ENCODE measurements at places on chromosomes 2 and 18.

- no peak for DNase-seq
These were observed 301.5 kb upstream of the MGAT5 start for GRCh38 chr2:133952420-133952819.

DNA sequence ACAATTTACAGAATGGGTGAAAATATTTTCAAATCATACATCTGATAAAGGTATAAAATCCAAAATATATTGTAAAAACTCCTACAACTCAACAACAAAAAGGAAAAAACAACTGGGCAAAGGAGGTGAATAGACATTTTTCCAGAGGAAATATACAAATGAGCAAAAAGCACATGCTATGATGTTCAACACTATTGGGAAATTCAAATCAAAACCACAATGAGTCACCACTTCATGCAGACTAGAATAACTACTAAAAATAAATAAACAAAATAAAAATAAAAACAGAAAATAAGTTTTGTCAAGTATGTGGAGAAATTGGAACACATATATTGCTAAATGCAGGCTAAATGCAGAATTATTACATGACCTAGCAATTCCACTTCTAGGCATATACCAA is 120.9 kb downstream of the FSIP2 start:
- DNase-seq = peak; percentile 2

DNA sequence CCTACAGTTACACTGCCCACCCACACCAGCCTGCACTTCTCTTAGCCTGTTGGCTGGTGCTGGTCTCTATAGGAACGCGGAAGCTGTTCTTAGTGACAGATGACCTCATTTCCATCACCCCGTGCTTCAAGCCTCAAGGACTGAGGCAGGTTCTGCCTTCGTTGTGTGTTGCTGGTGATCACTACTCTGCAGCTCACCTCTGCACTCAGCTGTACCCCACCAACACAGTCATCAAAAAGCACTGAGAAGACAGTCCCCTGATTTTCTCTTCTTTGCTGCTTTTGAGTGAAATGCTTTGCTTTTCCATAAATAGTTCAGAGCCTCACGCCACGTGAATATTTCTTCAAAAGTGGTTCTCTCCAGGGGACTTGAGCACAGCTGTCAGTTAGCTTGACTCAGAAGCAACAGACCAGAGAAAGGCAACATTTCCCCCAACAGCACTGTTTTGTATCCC is 225.7 kb upstream of the CCDC150 start:
- DNase-seq = no peak

- DNase-seq = no peak
These were observed 86.7 kb downstream of the GALNT14 start for GRCh38 chr2:31051258-31052140.

GRCh38 chr2:129712676-129712985 is 266.8 kb upstream of the RAB6C start:
- no peak for DNase-seq
